ENCODE measurements at places on chromosomes 13 and 19.

GRCh38 chr13:41002606-41003005 lies 16.5 kb downstream of the ELF1 start:
- DNase-seq = no peak

GRCh38 chr13:75160984-75161383 lies 321.0 kb downstream of the TBC1D4 start:
- no peak for DNase-seq

DNA sequence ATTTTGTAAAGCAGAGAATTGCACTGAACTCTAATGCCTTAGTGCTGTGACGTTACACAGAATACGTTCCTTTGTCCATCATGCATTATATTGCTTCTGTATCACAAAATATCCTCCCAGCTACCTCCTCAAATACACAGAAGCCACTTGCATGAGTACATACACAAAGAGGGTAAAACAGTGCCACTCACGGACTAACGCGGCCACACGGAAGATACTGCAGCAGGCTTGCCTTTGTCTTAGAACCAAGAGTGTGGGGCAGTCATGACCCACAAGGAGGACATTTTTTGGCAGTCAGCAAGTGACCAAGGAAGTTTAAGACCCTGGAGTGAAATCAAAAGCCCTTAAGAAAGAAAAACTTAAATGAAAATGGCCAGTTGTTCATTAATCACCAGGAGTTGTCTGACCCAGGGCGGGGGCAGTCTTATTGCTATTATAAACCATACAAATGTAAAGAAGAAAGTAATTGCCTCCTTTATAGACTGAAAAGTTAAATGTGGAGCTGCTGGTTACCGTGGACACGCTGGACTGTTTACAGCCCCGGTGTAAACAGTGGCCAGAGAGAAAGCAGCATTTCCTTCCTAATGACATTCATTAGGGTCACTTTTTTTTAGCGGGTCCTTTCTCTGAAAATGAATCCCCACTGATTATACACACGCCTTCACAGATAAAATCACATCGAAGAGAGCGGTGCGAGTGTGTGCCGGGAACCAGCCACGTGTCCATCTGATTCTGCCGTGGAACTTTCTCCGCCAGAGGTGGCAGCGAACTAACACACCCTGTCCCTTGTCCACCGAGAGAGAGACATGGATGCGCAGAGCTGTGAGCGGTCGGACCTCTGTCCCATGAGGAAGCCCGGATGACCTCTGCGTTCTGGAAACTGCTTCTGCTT lies 66.8 kb downstream of the SOX1 start:
- no peak for DNase-seq

DNA sequence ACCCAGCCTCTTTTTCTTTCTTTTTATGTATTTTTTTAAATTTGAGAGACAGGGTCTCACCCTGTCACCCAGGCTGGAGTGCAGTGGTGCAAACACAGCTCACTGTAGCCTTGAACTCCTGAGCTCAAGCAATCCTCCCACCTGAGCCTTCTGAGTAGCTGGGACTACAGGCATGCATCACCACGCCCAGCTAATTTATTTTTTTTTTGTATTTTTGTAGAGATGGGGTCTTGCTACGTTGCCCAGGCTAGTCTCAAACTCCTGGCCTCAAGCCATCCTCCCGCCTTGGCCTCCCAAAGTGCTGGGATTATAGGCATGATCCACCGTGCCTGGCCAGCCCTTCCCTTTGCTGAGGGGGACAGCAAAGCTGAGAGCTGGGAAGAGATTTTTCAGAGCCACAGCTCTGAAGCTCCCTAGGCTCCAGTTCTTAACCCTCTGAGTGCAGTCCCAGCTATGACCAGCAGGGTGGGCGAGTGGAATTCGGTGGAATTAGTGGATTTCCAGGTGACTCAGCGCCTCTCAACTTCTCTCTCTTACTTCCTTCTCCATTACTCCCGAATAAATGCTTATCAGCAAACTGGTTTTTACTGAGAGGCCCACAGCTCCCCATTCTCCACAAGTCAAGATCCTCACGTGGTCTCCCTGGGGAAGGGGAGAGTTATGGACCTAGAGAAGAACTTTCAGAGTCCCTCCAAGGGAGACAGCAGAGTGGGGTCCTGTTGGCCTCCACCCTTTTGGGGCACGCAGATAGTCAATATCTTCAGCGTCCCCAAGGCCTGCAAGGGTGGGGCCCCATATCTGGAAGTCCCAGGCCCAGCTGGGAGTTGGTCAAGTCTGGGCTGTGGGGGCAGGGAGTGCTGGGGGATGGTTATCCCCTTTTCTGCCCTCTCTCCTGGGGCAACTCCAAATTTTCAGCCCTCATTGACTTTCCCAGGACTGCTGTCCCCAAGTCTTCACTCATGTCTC lies 1.2 kb downstream of the BLVRB start:
- DNase-seq = peak; percentile 64

GRCh38 chr19:18231775-18232174 lies 5.5 kb upstream of the PDE4C start:
- no peak for DNase-seq

- DNase-seq = no peak
Measured at GRCh38 chr13:30268673-30269072, 38.7 kb downstream of the KATNAL1 start.

- no peak for DNase-seq
Measured at GRCh38 chr13:26721251-26722121, 39.1 kb downstream of the GPR12 start.

DNA sequence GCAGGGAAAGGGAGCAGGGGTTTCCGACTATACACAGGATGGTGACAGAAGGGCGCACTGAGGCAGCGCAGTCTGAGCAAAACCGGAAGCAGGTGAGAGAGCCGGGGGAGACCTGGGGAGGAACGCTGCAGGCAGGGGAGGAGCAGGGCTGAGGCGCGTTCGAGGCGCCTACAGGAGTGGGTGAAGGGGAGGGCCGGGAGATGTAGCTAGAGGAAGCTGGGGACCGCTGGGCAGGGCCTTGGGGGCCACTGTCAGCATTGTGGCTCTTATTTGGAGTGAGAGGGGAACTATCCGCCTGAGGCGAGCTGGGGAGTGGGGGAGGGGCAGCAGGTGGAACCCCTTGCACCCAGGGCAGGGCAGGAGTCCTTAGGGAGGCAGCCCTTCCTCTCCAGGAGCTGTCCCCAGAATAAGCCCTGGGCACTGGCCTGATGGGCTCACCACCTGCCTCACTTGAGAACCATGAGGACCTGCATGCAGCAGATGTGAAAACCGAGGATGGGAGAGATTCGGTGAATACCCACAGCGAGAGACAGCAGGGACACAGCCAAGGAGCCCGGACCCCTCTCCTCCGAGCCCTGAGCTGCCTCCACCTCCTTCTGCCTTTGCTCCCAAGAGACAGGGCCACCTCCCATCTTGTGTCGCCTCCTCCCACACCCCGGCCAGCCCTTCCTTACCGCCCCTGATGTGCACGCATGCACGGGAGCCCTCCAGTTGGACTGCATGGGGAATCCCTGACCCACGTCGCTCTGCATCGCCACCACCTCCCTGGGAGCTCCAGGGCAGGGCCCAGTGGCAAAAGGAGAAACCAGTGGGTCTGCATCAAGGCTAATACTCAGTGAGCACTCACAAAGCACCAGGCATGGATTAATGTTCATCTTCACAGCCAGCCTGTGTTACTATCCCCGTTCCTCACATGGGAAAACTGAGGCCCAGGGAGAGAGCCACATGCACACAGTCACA lies 10.3 kb downstream of the AKT2 start:
- DNase-seq = no peak

DNA sequence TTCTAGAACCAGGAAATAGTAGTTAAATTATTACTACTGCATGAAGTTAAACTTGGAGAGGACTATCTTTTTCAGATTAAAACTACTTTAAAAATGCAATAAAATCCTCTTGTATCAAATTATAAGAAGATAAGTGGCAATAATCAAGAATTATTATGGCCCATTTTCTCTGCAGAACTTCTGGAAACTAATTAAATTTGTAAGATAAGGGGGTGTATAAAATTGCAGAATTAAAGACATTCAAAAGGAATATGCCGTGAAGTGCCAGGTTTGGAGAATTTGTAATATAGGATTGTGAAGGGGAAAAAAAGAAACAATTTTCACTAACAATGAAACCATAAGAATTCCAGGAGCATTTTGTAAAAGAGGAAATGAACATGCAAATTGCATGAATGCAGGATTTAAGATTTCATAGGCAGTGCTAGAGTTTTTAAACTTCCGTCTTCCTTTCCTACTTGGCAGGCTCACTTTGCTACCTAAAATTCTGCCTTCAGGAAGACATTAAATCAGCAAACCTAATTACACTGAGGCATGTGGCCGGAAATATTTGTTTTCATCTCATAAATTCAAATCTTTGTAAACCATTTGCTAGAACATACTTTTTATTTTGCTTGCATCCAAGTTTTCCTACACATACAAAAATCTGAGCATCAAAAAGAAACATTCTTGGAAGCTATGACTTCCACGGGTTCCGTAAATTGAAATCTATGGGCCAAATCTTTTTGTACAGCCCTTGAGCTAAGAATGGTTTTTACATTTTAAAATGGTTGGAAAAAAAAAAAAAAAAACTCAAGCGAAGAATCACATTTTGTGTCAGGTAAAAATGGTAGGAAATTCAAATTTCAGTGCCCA lies 166.9 kb downstream of the DCLK1 start:
- no peak for DNase-seq

DNA sequence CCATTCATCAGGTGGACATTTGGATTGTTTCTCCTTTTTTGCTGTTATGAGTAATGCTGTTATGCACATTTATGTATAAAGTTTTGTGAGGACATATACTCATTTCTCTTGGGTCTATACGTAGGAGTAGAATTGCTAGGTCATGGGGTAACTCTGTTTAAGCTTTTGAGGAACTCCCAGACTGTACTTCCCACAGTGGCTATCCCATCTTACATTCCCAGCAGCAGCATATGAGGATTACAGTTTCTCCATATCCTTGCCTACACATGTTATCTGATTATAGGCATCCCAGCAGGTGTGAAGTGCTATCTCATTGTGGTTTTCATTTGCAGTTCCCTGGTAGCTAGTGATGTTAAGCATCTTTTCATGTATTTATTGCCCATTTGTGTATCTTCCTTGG lies 5.9 kb downstream of the ZSCAN22 start:
- no peak for DNase-seq

Data from effector CD4-positive, alpha-beta T cell (primary cell).